ENCODE measurements at places on chromosomes 7 and 10.

DNA sequence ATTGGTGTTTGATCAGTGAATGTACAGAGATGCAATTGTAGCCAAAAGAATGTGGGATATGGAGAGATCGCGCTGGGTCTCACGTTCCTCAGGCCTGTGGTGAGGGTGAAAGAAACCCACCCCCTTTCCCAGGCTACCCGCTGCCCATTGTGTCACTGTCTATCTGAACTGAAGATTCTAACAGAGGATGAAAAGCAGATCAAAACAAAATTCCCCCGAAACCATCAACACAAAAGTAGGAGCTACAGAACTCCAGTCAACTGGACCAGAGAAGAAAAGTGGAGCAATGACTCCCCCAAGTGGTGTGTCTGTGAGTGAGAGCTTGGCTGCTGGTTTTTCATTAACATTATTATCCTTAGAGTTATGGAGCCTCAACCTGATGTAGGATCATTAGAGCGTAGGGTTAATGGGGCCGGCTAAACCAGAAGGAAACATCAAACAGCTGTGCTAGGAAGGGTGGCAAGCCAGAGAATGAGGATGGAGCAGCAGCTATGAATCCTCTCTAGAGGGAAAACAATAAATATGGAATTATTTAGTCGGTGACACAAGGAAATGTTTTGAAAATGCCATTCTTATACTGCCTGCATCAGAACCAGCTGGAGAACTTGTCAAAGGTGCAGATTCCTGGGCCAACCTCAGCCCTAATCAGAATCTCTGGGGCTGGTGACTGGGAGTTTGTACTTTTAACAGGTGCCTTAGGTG is 38.3 kb downstream of the AKR1B1 start:
- DNase-seq, result no peak

DNA sequence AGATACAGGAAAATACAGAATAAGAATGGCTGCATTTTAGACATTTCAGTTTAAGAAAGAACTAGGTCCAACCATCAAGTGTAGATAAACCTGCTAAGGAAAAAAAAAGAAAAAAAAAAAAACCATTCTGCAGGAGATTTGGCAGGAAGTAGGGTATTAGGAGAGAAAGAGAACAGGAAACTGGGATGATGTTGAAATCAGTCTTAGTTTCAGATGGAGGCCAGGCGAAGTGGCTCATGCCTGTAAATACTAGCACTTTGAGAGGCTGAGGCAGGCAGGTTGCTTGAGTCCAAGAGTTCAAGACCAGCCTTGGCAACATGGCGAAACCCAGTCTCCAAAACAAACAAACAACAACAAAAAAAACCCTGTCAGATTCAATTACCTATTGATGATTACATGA is 120.2 kb downstream of the RAB11FIP2 start:
- no peak for DNase-seq

- DNase-seq, result no peak
Observed at GRCh38 chr10:128538671-128539070, 412.4 kb upstream of the MKI67 start.

- DNase-seq, result no peak
Observed at GRCh38 chr7:108051454-108051853, 48.5 kb upstream of the LAMB1 start.

DNA sequence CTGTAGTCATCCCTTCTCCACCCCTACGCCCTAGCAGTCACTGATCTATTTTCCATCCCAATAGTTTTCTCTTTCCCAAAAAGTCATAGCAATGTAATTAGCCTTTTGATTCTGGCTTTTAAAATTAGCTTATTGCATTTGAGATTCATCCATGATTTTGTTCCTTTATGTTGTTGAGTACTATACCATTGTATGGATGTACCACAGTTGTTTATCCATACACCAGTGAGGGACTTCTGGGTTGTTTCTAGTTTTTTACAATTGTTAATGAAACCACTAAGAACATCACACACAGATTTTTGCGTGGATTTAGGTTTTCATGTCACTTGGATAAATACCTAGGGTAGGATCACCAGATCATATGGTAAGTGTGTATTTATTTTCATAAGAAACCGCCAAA is 16.1 kb downstream of the FHIP2A start:
- DNase-seq, result no peak

GRCh38 chr7:129958643-129959470 is 6.1 kb upstream of the UBE2H start:
- no peak for DNase-seq

- no peak for DNase-seq
Observed at GRCh38 chr7:109224100-109224499, 654.4 kb downstream of the DNAJB9 start.

DNA sequence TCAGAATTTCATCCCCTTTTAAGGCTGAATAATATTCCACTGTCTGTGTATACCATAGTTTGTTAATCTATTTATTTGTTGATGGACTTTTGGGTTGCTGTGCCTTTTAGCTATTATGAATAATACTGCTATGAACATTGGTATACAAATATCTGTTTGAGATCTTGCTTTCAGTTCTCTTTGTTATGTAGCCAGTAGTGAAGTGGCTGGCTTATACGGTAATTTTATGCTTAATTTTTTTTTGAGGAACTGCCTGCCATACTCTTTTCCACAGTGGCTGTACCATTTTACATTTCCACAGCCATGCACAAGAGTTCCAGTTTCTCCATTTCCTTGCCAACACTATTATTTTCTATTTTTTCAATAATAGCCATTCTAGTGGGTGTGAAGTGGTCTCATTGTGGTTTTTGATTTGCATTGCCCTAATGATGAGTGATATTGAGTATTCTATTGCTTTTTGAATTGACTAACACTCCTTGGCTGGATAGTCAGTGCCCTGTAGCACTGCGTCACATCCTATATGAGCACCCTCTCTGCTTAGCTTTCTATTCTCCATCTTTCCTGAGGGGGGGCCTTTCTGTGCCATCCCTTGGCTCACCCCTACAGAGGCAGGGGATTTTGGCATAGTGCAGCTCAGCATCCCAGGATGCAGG is 29.4 kb upstream of the RAPGEF5 start:
- DNase-seq, result no peak

- peak; percentile 70 for DNase-seq
Observed at GRCh38 chr10:100370714-100371481, 23.9 kb downstream of the SCD start.

- DNase-seq, result no peak
Observed at GRCh38 chr7:120272701-120273475, at the start of gene KCND2. Gene KCND2 (plus strand): TSS chr7:120273175.

DNA sequence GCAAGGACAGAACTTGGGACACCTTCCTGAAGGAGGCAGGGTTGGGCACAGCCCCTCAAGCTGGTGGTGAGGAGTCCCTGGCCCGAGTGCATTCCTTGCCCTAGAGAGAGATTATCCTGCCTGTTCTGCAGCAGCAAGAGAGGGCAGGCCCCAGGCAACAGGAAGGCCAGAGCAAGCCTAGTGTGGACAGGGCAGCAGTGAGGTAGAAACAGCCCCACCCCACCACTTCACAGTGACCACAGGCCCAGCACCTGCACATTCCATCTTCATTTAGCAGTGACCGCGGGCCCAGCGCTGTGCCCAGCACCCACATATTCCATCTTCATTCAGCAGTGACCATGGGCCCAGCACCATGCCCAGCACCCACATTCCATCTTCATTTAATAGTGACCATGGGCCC is 16.4 kb upstream of the TMEM72 start:
- no peak for DNase-seq

DNA sequence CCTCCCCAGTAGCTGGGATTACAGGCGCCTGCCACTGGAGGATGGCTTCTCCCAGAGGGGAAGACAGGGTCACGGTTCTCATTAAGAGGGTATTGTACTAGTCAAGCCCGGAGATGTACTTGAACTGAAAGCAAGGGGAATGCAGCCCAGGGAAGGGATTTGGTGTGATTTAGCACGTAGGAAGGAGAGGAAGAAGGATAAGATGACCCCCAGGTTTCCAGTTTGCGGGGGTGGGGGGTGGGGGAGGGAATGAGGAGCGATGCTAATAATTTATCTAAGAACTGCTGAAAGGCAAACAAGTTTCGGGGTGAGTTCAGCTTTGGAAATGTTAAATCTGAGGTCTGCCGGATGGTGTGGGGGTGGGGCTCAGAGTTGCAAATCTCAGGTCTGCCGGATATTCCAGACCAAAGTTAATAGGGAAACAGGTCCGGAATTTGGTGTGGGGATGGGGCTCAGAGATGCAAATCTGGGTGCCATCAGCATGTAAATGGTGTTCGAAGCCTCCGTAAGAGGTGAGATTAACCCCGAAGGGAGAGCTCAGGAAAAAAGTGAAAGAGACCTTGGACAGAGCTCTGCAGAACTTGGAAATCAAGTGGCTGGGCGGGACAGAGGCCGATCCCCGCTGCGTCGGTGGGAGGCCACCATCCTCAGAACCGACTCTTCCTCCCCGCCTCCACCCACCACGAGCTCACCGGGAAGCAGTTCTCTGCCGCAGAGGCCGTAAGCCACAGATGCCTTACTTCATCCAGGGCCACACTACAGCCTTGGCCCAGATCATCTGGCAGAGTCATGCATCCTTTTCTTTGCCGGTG is 1.6 kb upstream of the SEPHS1 start:
- DNase-seq, result no peak

DNA sequence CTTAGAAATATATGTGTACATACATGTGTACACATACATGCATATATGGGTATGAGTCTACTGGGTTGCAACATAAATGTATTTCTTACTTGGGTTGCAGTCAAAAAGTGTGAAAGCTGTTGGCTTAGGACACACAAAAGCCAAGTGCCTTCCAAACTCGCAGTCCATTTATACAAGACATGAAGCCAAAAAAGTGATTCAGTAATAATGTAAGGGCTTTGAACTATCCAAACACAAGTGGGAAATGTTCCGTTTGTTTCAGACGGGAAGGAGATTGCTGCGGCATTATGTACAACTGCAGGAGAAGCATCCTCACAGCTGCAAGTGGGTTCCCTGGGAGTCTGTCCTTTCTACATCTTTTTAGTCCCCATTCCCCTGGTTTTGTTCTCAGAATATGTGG is 513.6 kb downstream of the SORCS3 start:
- no peak for DNase-seq

GRCh38 chr7:148712678-148713329 is 14.1 kb downstream of the CUL1 start:
- DNase-seq, result no peak

DNA sequence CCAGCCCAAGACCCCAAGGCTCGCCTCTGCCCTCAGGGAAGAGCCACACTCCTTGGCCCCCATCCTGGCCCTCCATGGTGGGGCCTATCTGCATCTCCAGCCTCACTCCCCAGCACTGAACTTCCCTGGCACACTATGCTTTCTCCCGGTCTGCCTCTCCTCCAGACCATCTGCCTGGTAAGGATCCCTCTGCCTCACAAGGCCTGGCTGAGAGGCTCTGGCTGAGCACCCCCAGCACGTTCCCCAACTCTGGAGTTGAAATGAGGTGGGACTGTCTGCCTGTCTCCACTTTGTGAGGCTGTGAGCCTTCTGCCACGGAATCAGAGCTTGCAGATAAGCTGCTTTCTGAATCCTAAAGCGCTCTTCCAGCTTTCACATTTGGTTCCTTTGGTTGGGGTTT is 220.7 kb downstream of the TNS3 start:
- no peak for DNase-seq

GRCh38 chr7:84291756-84292155 is 97.2 kb upstream of the SEMA3A start:
- no peak for DNase-seq

DNA sequence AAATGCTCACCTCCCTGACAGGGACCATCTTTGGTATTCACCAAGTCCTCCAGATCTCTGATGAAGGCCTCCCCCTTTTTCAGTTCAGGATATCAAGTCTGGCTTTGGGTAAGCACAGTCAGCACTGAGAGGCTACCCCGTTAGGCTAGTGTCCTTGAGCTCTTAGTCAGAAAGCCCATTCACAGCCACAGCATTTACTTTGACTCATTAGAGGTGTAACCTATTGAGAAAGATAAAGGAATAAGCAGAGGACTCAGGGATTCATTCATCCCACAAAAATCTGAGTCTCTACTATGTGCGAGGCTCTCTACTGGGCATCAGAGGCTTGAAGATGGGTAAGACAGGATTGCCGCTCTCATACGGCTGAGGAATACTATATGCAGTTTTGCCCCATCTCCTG is 14.0 kb upstream of the RAMP3 start:
- DNase-seq, result no peak

GRCh38 chr7:135831455-135832195 is 83.0 kb upstream of the FAM180A start:
- DNase-seq, result no peak

DNA sequence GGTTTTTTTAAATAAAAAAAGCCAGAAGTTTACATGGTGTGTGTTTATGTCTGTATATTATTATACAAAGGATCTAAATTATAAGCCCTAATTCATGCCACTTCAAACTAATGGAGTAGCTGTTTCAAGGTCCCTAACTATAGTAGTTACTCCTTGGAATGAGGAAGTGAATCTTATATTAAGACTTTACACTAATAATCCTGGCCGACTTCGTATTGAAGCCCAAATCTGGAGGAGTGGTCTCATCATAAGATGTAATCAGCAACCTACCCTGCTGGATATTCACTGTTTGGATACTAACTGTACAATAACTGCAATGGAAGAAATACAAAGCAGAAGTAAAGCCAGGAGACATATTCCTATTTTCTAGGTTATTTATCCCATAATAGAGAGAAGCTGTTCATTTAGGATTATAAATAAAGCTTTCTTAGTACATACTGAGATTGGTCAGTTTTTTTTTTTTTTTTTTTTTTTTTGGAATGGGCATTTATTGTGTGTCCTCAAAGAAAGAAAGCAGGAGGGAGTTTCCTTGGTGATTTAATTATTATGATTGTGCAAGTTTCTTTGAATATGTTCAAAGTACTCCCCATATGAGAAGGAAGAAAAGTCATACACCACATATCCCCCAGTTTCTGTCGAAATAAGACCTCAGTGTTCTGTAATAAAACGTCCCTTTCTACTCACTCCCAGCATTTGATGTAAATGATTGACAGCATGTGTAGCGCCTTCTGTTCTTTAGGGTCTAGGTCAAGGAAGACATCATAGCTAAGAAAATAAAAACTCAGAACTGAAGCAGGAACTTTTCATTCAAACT is 397.8 kb downstream of the EXOC4 start:
- DNase-seq, result no peak

DNA sequence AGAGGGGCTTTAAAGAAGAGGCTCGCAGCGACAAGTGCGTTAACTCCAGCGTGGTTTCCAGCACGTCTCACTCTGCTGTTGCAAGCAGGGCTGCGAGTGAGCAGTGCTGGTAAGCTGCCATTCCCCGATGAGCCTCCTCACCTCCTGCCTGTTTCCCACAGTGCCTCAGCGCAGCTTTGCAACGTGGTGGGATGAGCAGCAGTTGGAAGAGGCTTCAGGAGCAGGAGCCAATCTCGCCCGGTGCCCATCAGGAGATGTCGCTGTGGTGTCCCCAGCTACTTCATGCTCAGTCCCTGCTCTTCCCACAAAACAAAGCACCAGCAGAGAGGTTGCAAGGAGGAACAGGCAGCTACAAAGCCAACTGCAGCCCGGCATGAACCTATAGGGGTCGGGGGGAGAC is 2.4 kb upstream of the ADARB2 start:
- no peak for DNase-seq
